Activated T-helper 1 cell treated with anti-CD3 and anti-CD28 coated beads, Interleukin-2, amount 50 U/mL, for 16 hours (primary cell): ENCODE measurements at places on chromosomes 5 and 9.

- DNase-seq, result no peak
These were observed 177.0 kb downstream of the DCP2 start for GRCh38 chr5:113153512-113154097.

GRCh38 chr9:33236571-33236970 is 3.4 kb upstream of the SPINK4 start:
- no peak for DNase-seq

GRCh38 chr9:70772601-70773000 is 348.8 kb downstream of the TRPM3 start:
- DNase-seq, result no peak

GRCh38 chr5:150538007-150538917 is 30.3 kb downstream of the NDST1 start:
- DNase-seq, result no peak

DNA sequence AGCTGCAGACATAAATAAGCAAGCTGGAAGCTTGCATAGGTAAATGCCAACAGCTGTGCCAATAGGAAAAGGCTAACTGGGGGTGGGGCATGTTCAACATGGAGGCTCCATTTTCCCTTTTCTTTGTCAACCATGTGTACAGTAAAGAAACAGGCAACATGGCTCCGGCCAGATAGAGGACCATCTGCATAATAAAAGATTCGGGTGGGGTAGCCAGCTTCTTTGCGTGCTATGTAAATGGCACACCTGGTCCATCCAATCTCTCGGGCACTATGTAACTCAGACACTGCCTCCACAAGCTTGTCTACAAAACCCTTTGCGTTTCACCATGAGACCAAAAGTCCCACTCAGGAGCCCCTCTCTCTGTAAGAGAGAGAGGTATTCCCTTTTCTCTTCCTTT is 41.7 kb upstream of the DENND4C start:
- no peak for DNase-seq
